Stimulated activated CD4-positive, alpha-beta T cell treated with anti-CD3 and anti-CD28 coated beads, Interleukin-1b, Interleukin-23, amount 100 ng/mL, for 1 hour (primary cell): ENCODE measurements at places on chromosomes 7 and 10.

DNA sequence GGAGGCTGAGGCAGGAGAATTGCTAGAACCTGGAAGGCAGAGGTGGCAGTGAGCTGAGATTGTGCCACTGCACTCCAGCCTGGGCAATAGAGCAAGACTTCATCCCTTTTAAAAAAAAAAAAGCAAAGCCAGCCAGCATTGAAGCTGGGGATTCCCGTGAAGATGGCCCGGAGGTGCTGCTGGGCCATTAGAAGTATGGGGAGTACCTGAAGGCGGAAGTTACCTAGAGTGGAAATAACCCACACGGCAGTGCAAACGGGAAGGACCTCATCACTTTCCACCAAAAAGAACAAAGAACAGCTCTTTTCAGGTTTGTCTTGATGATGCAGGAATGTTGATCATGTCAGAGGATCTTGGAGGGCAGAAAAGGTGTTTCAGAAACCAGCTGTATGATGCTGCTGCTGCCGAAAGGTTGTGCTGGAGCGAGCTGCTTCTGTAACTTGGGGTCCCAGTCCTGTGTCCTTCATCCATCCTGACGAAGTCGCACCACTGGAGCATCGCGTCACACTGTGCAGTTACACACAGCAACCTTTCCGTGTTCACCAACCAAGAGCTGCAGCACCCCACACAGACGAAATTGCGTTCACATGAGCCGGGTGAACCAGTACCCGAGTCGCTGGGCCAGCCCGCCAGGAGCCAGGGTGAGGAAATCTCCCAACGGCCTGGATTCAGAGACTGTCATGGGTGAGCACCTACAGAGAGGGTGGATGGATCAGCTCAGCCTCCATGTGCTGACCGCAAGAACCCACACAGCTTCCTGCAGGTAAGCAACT is 8.2 kb downstream of the ZFAND2A start:
- no peak for DNase-seq

GRCh38 chr7:70498232-70498992 is 633.5 kb upstream of the GALNT17 start:
- no peak for DNase-seq

DNA sequence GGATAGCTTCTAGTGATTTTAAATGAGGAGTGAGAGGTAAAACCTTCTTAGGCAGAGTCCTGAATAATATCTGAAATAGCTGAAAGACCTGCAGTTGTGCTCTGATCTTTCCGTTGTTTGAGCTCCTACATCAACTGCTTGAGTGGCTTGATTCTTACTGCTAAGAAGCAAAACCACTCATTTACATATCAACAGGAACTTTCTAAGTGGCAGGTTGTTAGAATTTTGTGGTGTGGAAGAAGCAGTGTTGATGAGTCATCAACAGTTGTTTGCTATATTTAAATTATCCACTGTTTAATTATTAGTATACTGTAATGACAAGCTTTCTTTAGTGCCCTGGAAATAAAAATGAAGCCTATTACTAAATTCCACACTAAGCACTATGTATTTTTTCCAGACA is 689.5 kb downstream of the DNAJB9 start:
- no peak for DNase-seq

DNA sequence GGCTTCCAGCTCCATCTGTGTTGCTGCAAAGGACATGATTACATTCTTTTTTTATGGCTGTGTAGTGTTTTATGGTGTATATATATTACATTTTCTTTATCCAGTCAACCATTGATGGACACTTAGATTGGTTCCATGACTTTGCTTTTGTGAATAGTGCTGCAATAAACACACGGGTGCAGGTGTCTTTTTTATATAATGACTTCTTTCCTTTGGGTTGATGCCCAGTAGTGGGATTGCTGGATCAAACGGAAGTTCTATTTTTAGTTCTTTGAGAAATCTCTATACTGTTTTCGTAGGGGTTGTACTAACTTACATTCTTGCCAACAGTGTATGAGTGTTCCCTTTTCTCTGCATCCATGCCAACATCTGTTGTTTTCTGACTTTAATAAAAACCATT is 189.7 kb downstream of the ACTR3B start:
- DNase-seq: no peak

- DNase-seq: no peak
Measured at GRCh38 chr10:12697764-12698163, 303.7 kb downstream of the CCDC3 start.

GRCh38 chr10:103791858-103792257 is 63.5 kb downstream of the SH3PXD2A start:
- no peak for DNase-seq

DNA sequence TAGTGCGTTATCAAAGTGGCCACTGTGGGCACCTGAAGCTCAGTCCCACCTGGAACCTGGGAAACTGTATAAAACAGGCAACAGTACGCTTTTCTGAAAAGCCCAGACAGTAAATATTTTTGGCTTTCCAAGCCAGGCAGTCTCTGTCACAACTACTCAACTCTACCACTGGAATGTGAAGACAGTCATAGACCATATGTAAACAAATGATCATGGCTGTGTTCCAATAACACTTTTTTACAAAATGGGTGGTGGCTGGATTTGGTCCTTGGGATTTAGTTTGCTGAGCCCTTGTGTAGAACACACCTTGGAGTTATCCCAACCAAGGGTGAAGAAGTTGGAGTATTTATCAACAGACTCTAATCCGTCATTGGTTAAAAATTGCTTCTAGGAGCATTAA is 259.9 kb downstream of the SKIDA1 start:
- DNase-seq: no peak

- DNase-seq: no peak
Measured at GRCh38 chr7:135342887-135343286, 109.2 kb downstream of the STRA8 start.

GRCh38 chr10:51770709-51771108 is 71.3 kb upstream of the CSTF2T start:
- DNase-seq: no peak

GRCh38 chr10:7622969-7623368 is 43.8 kb downstream of the ITIH5 start:
- no peak for DNase-seq

- no peak for DNase-seq
Measured at GRCh38 chr10:81136261-81136660, 598.6 kb downstream of the SH2D4B start.

DNA sequence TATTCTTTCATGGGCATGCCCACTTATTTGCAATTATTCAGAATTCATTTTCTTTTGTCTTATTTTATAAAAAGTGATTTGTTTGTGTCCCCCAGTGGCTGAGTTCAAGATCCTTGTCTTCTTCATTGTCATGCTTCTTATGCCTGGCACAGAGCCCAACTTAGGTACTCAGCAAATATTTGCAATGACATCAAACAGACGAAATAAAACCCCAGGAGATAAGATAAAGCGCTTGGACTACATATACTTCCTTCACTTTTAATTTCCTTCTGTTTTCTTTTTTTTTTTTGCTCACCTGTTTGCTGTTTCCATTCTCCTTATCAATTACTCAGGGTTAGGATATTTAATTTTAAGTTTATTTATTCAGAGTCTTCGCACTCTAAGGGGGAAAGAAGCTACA is 225.0 kb downstream of the SDHAF3 start:
- DNase-seq: no peak

DNA sequence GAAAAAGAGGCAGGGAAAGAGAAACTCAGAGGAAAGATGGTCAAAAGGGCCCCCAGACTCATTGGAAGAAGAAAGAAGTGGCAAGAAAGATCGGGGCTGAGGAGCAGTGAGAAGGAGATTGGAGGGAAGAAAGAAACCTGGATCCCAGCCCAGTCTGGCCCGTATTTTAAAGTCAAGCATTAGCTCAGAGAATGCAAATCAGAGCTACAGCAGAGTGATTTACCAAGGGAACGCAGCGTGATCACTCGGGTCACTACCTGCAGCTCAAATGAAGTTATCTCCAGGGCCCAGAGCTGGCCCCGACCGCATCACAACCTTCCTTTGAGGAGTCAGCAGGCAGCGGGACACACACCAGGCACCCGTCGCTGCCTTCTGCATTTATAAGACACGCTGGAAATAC is 72.8 kb downstream of the CARD11 start:
- no peak for DNase-seq

- no peak for DNase-seq
Measured at GRCh38 chr10:932589-932988, 1.1 kb upstream of the LARP4B start.

- DNase-seq: no peak
Measured at GRCh38 chr7:102287981-102288278, 1.3 kb downstream of the SH2B2 start.

DNA sequence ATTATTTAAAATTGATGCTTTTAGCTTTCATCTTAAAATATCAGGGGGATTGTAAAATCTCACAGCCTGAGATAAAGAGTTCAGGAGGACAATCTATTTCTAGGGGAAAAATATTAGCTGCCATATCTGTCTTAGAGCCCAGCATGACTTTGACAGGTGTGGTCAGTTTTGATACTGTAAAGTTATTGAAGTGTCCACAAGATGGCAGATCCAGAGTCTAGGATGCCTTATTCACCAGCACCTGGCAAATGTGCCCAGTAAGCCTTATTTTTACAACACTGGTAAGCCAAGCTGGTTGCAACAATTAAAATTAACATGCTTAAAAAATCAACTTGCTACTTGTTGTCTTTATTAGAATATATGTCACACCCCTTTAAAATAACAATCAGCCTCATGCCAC is 579.3 kb downstream of the SH2D4B start:
- DNase-seq: no peak

DNA sequence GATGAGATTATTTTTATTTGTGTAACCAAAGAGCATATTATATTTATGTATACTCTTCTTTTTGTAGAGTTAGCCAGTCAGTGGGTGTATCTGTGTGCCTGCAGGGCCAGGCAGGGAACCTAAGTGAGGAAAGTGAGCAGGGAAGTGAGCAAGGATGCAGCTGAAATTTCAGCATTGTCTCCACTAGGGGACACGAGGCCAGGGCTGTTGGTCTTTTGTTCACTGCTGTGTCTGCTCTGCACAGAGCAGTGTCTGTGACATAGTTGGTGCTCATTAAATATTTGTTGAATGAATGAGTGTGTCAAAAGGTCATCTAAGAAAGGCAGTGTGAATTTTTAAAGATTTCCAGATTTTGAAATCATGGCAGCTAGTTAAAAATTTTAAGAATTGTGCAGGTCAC is 51.8 kb downstream of the SUGCT start:
- DNase-seq: no peak

DNA sequence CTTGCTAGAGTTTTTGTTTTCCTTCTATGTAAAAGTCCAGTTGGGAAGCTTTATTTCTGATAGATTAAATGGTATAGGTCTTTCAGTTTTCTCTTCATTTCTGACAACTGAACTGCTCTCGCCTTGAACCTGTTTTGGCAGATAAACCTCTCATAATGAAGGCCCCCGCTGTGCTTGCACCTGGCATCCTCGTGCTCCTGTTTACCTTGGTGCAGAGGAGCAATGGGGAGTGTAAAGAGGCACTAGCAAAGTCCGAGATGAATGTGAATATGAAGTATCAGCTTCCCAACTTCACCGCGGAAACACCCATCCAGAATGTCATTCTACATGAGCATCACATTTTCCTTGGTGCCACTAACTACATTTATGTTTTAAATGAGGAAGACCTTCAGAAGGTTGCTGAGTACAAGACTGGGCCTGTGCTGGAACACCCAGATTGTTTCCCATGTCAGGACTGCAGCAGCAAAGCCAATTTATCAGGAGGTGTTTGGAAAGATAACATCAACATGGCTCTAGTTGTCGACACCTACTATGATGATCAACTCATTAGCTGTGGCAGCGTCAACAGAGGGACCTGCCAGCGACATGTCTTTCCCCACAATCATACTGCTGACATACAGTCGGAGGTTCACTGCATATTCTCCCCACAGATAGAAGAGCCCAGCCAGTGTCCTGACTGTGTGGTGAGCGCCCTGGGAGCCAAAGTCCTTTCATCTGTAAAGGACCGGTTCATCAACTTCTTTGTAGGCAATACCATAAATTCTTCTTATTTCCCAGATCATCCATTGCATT is 27.1 kb downstream of the MET start:
- DNase-seq: no peak

DNA sequence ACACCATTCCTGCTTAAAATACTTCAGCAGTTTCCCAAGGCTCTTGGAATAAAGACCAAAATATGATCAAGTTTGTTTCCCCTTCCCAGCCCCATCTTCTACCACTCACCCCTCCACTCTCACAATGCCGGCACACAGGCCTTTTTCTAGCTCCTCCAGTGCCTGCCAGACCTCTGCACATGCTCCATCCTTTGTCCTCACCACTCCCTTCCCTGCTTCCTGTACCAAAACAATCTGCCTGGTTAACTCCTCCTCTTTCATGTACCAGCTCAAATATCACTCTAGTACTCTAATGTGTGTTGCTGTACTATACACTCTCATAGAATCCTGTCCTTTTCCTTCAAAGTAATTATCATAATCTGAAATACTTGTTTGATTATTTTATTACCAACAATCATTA is 19.4 kb downstream of the SCRN1 start:
- no peak for DNase-seq

GRCh38 chr10:119466076-119466475 is 76.4 kb downstream of the RGS10 start:
- DNase-seq: no peak

- no peak for DNase-seq
Measured at GRCh38 chr7:778271-778967, 51.3 kb upstream of the PRKAR1B start.

DNA sequence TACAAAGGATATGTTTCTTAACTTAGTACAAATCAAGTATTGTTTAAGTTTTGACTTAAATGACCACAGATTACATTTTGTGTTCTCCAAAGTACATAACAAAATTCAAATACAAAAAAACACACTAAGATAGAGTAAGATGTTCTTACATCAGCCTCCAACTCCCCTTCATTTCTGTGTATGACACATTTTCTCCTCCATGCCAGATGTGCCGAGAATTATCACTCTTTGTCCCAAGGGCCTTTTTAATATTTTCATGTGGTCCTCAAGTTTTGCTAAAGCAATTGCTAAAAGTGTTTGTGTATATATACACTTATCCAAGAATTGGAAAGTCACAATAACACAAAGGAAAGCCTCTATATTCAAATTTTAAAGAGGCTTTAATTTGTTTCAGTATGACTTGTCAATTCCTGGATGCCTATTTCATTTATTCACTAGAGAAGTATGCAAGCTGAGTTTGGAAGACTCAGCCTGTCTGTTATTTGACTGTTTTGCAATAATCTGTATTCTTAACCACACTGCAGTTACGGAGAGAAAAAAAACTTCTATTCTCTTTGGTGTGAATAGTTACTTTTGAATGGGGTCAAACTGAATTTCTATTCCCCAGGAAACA is 586.4 kb upstream of the SEMA3D start:
- no peak for DNase-seq
